ENCODE measurements at places on chromosomes 1 and 21.

- no peak for DNase-seq
These were observed 28.6 kb upstream of the IFNAR1 start for GRCh38 chr21:33296156-33296555.

GRCh38 chr1:177423090-177423489 is 252.3 kb downstream of the BRINP2 start:
- DNase-seq = no peak

GRCh38 chr21:43985690-43986251 is 26.3 kb upstream of the TRAPPC10 start:
- DNase-seq = no peak

GRCh38 chr1:206960676-206961386 is 9.4 kb downstream of the FCAMR start:
- DNase-seq = no peak

- no peak for DNase-seq
These were observed 2.3 kb downstream of the ANP32E start for GRCh38 chr1:150233359-150234308.

DNA sequence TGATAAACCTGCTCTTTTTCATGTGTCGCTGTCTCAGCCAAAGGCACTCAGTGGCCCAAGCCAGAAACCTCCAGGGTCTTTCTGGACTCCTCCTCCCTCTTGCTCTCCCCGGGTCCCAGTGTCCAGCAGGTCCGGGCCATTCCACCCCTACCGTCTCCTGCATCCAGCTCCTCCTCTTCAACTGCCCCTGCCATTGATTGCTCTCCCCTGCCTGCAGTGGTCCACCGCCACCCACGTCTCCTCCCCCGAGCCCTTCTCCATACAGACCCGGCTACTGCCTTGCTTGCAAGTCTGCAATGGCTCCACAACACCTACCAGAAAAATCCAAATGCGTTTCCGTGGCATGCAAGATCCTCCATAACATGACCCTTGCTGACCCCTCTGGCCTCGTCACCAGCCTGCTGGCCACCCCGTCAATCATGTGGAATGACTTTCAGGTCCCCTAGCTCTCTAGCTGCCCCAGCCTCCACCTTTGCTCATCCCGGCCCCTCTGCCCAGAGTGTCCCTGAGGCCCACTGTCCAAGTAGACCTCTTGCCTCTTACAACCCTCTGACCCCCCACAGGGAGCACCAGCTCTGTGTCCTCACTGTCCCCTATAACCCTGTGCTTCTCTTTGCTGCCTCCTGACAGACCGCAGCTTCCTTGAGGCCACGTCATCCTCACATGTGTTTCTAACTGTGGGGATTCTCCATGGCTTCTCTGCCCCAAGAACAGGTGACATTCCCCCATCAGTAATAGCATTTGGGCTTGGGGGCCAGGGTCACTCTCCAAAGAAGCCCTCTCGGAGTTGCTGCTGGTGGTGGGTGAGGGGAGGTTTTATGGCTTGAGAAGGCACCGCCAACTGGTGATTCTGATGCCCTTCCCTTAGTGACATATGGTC is 15.0 kb downstream of the CACNA1S start:
- no peak for DNase-seq

- no peak for DNase-seq
These were observed 162.2 kb downstream of the PLXNA2 start for GRCh38 chr1:208081972-208082371.
